ENCODE measurements at places on chromosomes 1 and 21.
A peak's percentile ranks its signal among the peaks of the same experiment; 100 is the strongest.

DNA sequence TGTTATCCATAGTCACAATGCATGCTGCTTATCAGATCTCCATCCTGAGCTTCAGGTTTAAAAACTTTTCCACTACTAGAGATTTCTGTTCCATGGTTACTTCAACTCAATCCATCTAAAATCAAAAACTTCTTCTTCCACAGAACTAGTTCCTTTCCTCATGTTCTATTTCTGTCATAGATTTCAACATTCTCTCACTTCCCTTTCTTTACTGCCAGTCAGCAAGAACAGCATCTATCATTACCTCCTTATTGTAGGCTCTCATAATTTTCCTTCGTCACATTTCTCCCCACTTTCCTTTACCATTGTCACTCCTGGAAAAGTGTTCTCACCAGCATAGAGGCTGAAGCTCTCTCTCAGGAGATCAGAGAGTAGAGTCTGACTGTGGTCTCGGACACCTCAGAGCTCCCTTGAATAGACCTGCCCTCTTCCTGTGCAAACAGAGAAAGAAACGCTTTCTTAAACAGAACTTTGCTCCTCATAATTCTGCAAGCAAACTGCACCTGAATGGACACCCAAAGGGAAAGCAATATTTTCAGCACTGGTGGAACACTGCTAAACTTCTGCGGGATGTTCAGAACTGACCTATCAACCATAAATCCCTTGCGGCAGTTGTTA, 48.7 kb upstream of the KIRREL1 start:
- DNase-seq: no peak

DNA sequence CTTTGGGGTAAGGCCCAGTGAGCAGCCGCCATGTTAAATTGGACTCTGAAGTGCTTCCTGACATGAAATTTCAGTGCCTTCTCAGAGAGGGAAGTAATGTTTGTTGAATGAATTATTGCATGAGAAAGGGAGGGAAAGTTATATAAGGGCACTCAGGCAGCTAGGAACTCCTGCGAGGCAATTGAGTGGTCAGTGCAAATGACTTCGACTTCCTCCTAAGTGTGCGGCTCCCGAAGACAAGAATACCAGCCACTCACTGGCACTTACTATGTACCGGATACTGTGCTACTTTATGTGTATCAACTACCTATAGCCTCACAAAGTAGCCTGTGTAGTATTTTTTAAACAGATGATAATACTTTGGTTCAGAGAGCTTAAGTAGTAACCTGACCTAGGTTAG, 52.5 kb downstream of the CNN3 start:
- DNase-seq: no peak

DNA sequence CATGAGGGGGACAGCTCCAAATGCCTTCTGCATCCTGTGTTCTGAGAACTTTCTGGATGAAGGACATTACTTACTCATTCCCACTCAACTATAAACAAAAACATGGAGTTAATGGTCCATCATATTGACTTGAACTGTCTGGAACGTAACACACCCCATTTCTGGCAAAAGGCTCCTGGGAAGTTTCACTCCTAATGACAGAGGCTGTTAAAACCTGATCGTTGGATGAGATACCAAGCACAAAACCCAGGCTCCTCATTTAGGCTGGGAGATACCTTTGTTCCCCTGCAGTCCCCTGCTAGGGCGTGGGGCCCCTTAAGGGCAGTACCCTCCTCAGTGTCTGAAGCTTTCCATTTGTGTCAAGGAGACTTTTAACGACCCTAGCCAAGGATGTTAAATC, 78.9 kb downstream of the RHOU start:
- no peak for DNase-seq

GRCh38 chr1:154626456-154627256, 18.7 kb upstream of the ADAR start:
- DNase-seq: no peak

- no peak for DNase-seq
These were observed 22.4 kb upstream of the ASB17 start for GRCh38 chr1:75954586-75954985.

DNA sequence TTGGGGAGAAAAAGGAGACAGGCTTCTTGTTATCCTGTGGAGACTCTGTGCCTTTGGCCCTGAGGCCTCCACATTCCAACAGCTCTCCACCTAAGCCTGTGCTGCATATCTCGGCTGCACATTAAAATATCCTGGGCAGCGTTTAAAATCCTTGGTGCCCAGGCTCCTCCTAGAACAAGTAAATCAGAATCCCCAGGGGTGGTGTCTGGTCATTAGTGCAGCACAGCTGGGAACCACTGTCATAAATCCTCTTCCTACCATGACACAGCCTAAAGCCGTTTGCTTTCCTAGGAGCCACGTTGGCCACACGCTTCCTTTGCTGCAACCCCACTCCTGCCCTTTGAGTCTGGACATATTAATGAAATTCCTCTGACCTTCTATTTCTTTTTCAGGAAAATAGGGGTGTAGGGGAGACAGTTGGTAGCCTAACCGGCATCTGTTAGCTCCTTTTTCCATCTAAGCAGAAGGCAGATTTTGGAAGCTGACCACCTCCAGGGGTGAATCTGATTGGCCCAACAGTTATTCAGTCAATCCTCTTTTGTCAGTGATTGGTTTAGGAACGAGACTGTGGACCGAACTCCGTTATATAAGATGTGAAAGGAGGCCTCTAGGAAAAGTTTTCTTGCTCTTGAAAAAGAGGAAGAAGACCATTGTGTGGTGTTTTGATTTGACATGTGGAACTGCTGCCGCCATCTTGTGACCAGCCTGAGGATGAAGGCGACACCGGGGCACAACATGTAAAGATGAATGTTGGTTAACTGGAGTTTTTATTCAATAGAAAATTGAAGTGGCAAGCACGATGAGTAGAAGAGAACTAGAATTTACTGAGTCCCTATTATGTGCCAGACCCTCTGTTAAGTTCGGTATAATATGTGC, 41.9 kb downstream of the JUN start:
- no peak for DNase-seq

- no peak for DNase-seq
These were observed 97.5 kb downstream of the CASZ1 start for GRCh38 chr1:10698726-10699469.

DNA sequence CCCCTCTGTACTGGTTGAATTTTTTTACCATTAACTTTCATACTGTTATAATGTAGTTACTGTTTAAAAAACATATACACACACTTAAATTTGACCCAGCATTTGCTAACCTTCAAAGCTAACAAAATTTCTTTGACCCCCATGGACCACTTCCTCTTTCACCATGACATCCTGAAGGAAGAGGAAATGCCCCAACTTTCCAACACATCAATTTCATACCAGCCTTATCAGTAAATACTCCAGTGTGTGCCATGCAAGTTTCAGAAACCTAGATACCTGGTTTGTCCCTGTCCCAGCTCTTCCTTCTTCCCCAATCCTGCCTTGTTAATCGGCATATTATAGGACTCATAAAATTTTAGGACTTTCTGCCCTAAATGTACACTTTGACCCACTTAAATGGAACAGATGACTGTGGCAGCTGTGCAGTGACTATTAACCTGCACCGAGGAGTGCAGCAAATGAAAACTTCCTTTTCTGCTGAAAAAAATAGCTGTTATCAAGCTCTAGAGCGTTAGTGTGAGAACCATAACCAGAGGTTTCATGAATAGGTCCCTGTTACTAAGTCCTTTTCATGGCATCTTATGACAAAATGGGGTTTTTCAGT, 54.1 kb downstream of the DTL start:
- DNase-seq: no peak

DNA sequence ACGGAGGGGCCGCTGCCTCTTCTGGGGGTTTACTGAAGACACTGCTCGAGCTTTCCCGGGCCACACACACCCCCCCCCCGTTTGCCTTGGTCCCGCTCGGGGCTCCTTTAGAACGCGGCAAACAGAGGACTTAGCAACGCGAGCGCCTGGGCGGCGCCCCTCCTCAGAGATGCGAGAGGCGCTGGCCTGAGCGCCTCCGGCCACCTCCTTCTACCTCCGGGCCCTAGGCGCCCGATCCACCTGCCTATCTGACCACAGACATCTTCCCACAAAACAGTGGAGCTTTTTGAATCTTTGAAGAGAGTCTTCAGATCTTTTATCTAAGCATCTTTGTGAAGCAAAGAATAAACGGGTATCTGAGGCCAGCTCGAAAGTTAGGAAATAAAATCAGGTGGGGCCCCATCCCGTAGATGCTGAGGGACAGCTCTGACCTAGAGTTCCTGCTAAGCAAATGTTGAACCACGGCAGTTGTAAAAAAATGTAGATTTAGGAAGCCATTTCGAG, 436 bp upstream of the TTLL7 start:
- no peak for DNase-seq

DNA sequence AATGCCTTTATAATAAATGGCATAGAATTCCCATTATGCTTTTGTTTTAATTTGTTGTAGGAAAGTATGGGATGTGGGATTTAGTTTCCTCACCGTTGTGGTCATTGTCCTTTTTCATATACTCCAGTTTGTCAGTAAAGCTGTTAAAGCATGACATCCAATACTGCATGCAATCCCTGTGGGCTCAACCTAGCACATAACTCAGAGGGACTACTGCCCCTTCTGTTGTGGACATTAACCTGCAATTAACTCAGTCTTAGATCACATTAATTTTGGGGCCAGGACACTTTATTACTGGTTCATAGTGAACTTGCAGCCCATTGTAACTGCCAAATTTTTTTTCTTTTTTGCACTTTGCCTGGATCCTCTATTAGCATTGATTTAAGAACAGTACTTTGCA, 112.5 kb downstream of the DNM3 start:
- DNase-seq: no peak

GRCh38 chr1:89310976-89311375, 38.3 kb upstream of the GBP5 start:
- DNase-seq: no peak

DNA sequence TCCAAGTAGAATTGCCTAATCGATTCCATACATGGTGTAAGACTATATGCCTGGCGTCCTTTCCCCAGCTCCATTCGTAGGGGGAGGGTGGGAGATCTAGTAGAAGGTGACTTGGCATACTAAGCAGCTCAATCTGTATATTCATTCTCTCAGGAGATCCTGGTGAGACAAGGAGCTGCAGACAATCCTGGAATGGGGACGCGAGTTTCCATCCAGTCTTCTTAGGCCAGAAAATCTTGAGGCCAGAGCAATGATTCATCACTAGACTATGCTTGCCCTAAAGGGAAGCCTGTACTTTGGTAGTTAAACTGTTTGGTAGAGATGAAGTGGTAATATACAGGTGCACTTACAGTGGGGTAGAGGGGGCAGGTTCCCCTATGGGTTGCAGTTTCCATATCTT, 468.7 kb downstream of the ADGRL2 start:
- no peak for DNase-seq

GRCh38 chr1:113207019-113207418, 134.0 kb downstream of the LRIG2 start:
- no peak for DNase-seq

GRCh38 chr1:91889717-91890459, 3.9 kb upstream of the TGFBR3 start:
- DNase-seq: no peak

DNA sequence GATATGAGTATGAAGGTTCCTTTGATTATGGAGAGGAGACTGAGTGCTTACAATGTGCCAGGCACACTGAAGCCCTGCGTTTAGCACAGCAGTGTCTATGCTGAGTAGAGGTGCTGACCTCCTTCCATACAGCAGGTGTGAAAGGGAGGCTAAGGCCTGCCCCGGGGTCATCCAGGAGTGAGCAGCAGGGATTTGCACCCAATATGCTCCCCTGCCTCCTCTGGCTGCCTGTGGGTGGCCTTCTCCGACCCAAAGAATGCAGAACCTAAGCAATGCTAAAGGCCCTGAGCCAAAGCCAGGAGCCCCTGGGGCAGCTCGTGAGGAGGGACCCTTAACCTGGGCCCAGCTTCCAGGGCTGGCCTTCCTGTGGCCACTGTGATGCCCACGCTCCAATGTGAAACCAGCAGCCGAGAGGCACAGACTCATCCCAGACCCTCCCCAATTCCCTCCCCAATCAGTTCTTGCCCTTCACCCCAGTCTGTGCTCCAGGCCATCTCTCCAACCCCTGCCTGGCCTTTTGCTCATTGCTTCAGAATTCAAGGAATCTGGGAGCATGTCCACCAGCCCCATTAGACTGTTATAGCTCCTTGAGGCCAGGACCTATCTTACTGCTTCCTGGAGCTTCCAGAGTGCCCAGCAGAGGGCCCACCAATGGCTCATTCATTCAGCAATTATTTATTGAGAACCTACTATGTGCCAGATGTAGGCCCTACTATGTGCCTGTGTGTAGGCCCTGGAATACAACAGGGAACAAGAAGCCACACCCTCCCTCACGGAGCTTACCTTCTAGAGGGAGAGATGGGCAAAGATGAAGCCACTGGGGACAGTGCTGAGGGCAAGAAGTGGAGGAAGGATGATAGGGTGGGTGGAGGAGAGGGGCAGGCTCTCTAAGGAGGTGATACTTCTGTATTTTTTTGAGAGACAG, 53.3 kb downstream of the TAS1R2 start:
- no peak for DNase-seq

GRCh38 chr1:169327875-169328274, 39.7 kb downstream of the NME7 start:
- no peak for DNase-seq

- DNase-seq: no peak
These were observed 38.3 kb downstream of the ELAPOR1 start for GRCh38 chr1:109152196-109152595.

DNA sequence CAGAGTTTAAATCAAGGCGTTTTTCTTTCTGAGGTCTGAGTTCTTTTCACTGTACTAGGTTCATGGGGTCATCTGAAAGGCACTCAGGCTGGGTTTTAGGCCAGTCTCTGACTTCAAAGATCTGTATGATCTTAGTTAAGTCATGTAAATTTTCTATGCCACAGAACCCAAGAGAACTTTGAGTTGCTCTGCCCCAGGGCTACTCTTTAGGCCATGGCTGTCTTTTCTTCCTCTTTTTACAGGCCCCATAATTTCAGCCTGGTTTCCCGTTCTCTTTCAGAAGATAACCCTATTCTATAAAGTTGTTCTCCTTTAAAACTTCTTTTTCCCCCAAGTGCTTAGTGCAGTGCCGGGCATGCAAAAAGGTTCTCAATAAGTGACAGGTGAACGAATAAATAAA, 26.1 kb downstream of the METTL13 start:
- DNase-seq: no peak

- no peak for DNase-seq
These were observed 3.1 kb upstream of the GJC2 start for GRCh38 chr1:228146417-228147150.

- DNase-seq: no peak
These were observed 35.1 kb downstream of the RNF2 start for GRCh38 chr1:185080422-185080821.

DNA sequence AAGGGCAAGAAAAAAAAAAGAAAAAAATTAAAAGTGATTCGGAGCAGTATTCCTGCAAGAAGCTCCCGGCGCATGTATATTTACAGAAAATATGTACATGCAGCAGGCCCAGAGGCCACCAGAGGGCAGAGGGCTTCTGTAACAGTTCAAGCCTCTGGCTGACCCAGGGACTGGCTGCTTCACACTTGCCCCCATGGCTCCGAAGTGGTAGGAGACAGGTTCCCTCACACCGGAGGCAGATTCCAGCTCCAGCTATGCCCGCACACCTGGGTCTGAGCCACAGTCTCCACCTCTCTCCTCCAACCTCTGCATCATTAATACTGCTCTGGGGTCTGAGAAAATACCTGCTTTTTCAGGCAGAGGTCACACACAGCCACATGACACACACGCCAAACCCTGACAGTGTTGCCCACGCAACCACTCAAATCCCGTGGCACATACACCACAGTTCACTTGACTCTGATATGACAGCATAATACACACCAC, 2.2 kb upstream of the ARHGAP30 start:
- peak; percentile 29 for DNase-seq

GRCh38 chr1:165824269-165824643, 3.2 kb upstream of the UCK2 start:
- DNase-seq: no peak

GRCh38 chr1:57279909-57280666, 143.8 kb downstream of the DAB1 start:
- no peak for DNase-seq

- no peak for DNase-seq
These were observed 115.5 kb downstream of the RERE start for GRCh38 chr1:8701794-8702471.

Data from activated CD8-positive, alpha-beta memory T cell treated with anti-CD3 and anti-CD28 coated beads for 1 hour (primary cell).